ENCODE measurements at places on chromosomes 4 and X.

- DNase-seq = no peak
Observed at GRCh38 chr4:15373363-15373762, 54.5 kb upstream of the C1QTNF7 start.

DNA sequence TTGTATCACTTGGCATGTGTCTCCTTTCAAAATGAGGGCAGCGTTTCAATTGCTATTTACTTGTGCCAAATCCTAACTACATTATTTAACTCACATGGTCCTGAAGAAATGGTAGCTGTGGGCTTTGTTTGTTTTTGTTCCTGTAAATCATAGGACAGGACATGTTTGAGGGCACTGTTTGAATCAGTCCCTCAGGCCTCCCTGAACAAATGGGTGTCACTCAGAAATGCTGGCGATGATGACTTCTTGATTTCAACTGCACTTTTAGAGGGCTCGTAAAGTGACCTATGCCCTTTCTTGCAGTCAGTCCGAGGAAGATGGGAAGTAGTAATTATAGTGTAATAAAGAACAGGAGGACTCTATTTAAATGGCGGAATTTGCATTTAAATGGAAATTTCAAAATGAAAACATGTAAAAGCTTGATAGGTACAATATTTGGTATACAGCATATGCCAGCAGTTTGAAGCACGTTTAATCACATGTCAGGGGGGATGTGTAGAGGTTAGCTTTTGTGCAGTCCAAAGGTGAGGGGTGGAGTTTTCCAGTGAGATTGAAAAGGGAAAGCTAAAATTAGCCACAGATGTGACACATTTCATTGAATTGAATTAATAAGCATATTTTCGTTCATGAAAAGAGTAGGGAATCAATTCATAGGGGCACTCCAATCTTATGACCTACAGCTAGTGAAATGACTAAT lies 1958.7 kb upstream of the IGFBP7 start:
- DNase-seq = no peak

DNA sequence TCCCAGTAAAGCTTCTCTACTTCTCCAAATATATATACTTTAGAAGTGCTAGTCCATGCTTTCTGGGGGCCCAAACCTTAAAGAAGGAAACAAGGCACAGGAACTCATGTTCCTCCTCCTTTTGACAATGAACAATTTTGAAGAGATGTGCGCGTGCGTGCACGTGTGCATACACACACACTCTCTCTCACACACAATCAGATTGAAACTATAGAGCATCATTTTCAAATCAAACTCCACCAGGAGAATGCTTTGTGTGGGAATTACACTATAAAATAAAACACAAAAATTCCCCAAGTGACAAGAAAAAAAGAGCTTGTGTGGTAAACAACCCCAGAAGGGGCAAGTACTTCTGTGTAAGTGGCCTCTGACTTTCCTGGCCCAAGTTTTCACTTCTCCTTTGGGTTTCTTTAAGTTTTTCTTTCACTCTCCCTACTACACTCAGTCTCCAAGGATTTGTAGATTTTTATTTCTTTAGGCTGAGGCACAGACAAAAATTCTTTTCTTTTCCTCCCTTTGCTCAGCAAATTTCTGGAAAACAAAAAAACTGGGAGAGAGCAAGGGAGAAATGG lies 46.6 kb upstream of the SHISA3 start:
- no peak for DNase-seq

DNA sequence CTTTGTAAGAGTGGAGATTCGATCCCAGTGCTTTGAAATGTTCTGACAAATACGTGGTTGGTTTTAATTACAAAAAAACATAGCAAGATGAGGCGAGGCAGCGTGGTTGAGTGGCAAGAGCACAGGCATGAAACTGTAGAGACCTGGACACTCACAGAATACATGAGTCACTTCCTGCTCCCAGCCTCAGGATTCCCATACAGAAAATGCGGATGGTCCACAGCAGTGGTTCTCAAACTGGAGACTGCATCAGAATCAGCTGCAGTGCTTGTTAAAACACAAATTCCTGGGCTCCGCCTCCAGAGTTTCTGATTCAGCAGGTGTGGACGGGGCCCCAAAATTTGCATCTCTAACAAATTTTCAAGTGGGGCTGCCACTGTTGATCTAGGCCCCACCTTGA lies 10.1 kb downstream of the OTOP1 start:
- DNase-seq = no peak

- DNase-seq = no peak
Observed at GRCh38 chrX:132999209-132999608, 40.8 kb upstream of the HS6ST2 start.

GRCh38 chr4:67897686-67898085 lies 13.9 kb upstream of the TMPRSS11D start:
- no peak for DNase-seq

- DNase-seq = peak; percentile 28
Observed at GRCh38 chrX:154374313-154375155, at the start of gene FLNA. Gene FLNA, minus strand, starts transcription at chrX:154374634. Its CDS starts 3,389 bp downstream, at chrX:154371245.
